ENCODE measurements at places on chromosomes 12 and 14. TPM values are rescaled to one million over a fixed set of nuclear protein-coding genes. Genes with fewer than 3 reads are reported as not detected.
A peak's percentile ranks its signal among the peaks of the same experiment; 100 is the strongest.

DNA sequence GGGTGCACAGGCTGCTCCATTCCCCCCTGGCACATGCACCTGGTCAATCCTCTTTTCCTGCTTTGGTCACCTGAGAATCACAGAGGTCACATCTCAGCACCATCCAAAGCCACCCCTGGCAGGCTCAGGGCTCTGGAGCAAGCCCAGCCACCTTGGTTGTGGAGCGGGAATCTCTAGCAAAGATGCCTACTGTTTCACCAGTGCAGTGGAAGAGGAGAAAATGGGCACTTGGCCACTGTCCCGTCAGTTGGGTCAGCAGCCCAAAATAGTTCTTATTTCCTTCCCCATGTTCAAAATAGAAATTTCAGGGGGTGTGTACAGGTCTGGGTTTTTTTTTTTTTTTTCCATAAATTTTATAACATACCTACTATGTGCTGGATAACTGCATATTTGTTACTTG, 18.3 kb downstream of the RTL1 start:
- DNase-seq: no peak

DNA sequence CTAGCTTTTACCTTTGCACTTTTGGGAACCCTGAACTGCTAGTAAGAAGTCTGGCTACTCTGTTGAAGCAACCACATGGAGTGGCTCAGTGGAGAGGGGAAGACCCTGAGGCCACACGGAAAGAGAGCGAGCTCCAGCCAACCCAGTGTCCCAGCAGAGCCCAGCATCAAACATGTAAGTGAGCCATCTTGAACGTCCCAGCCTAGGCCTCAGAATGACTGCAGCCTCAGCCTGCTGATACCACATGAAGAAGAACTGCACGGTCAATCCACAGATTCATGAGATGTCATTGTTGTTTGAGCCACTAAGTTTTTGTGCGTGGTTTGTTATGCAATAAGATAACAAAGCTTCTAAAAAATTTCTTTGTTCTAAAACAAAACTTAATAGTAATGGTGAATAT, 40.2 kb downstream of the TFCP2 start:
- no peak for DNase-seq

The CCDC175 gene
- total RNA-seq: not detected

- no peak for DNase-seq
Observed at GRCh38 chr12:57230381-57231155, 1.1 kb downstream of the SHMT2 start.

- DNase-seq: no peak
Observed at GRCh38 chr14:73325630-73326299, 88.5 kb downstream of the PAPLN start.

DNA sequence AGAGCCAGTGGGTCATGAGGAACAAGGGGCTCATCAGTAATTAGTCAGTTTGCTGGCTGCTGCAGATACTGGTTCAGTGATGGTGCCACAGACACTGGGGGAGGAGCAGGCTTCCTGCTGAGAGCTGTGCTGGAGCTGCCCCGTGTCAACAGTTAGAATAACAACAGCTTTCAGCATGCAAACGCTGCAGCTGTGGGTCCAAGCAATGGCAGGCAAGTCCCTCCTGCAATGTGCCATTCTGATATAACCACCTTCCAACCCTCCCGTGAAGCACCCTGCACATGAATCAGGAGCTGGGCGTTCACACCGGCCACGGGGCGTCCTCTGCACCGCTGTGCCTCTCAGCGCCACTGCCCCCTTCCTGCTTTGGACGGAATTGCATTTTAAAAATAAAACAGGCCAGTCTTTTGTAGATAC, 258.4 kb upstream of the SFSWAP start:
- no peak for DNase-seq

DNA sequence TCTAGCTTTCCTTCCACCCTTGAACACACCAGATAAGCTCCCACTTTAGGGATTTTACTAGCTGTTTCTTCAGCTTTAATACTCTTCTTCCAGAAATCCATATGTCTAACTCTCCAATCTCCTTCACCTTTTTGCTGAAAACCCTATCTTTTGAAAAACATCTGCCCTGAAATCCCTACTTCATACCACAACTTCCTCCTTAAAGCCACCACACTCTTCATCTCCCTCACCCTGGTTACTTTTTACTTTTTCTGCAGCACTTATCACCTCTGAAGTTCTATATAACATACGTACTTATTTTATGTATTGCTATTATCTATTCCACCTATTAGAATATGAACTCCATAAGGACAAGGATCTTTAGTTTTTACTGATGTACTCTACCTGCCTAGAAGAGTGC, 28.6 kb upstream of the PTPRQ start:
- DNase-seq: no peak

DNA sequence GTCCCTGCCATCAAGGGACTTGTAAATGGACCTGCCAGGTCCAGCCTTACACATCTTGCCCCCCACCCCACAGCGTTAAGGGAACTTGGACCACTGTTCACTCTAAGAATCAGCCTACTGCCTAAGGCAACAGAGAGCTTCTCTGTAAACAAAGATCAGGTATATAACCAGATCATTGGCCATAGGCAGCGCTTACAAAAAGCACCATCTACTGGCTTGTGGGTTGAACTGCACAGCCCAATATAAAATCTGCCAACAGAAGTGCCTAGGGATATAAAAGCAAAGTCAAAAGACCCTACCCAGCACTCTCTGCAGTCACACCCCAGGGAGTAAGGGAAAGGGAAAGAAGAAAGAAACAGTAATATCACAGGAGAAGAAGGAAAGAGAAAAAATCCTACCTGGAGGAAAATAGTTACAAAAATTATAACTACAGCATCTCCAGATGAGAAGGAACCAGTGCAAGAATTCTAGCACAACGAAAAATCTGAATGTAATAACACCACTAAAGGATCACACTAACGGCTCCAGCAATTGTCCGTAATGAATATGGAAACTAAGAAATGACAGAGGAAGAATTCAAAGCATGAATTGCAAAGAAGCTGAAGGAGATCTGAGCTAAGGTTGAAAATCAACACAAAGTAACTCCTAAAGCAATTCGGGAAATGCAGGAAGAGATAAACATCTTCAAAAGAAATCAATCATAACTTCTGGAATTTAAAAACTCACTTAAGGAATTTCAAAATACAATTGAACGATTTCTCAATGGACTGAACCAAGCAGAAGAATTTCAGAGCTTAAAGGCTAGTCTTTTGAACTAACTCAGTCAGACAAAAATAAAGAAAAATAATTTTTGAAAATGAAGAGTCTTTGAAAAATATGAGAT, 95.2 kb upstream of the PCED1B start:
- DNase-seq: no peak

The CCDC88C gene
- total RNA-seq: 23.2 TPM

The RTL1 gene
- not detected for total RNA-seq

GRCh38 chr14:68666899-68667298, 126.0 kb downstream of the ZFP36L1 start:
- DNase-seq: no peak

GRCh38 chr12:31230004-31230403, 95.9 kb downstream of the SINHCAF start:
- DNase-seq: no peak

The ATG101 gene
- total RNA-seq: 54.7 TPM

GRCh38 chr12:62738616-62739015, 196.3 kb downstream of the PPM1H start:
- no peak for DNase-seq

DNA sequence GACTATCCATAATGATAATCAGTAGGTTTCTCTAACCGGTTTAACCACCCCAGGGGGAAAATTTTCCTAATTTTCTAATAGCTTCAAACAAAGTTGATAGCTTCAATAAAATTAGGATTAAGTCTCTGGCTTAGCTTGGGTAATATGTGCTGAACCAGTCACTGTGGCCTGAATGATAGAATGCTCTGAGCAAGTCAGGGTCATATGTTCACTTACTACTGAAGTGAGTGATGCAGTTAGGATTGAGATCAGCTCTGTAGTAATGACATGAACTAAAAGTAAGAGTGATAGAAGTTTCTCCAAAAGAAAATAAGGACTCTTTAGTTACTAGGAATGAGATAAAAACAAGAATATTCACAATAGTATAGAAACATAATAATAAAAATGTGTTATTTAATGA, 32.6 kb downstream of the ETNK1 start:
- DNase-seq: no peak

The CABP1 gene
- 0.32 TPM for total RNA-seq

The SLC41A2 gene
- total RNA-seq: 0.61 TPM

DNA sequence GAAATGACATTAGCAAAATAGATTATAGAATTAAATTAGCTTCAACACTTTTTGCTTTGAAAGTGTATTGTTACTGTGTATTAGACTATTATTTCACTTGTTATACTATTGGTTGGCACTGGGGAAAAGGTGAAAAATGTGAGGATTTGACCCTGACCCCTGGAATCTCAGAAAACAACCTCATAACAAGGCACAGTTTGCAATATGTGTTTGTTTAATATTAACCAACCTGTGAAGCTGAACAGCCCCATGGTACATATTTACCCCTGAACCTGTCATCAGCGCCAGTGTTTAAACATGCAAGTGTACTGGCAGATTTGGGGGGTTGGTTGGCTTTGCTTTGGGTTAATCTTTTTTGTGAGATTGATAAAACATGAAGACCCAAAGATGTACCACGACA, 11.7 kb downstream of the SLC38A4 start:
- DNase-seq: no peak

GRCh38 chr12:48489012-48489411, 6.7 kb downstream of the C12orf54 start:
- no peak for DNase-seq

The OTOGL gene
- 0.57 TPM for total RNA-seq

The METTL1 gene
- 10.1 TPM for total RNA-seq

GRCh38 chr14:76057914-76058313, 72.4 kb downstream of the IFT43 start:
- DNase-seq: no peak

GRCh38 chr14:91415794-91416743, 1.6 kb downstream of the CCDC88C start:
- DNase-seq: peak; percentile 13

DNA sequence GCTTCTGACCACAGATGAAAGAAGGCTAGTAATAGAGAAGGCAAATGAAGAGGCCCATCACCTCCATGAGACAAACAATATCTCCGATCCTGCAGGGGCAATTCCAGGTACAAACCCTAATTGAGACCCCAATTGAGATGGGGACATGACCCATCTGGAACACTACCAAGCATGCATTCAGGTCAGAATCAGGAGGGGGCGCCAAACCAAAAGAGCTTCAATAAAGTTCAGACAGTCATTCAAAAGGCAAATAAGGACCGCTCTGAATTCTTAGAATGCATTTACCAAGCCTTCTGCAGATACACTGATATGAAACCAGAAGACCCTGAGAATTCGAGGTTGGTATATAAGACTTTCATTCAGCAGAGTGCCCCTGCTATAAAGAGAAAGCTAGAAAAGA, 10.2 kb upstream of the EDDM3B start:
- DNase-seq: no peak

- no peak for DNase-seq
Observed at GRCh38 chr12:75634244-75635222, 123.1 kb upstream of the KRR1 start.

DNA sequence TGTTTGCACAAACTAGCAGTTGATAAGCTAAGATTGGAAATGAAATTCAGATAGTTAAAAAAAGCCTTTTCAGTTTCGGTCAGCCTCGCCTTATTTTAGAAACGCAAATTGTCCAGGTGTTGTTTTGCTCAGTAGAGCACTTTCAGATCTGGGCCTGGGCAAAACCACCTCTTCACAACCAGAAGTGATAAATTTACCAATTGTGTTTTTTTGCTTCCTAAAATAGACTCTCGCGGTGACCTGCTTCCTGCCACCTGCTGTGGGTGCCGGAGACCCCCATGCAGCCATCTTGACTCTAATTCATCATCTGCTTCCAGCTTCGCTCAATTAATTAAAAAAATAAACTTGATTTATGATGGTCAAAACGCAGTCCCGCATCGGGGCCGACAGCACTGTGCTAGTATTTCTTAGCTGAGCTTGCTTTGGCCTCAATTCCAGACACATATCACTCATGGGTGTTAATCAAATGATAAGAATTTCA, 335.6 kb downstream of the TMEM121 start:
- no peak for DNase-seq

- no peak for DNase-seq
Observed at GRCh38 chr12:76183459-76184186, 99.1 kb upstream of the NAP1L1 start.

GRCh38 chr12:31322801-31323207, 3.1 kb downstream of the SINHCAF start:
- no peak for DNase-seq

GRCh38 chr12:120710805-120711296, 593 bp downstream of the UNC119B start:
- DNase-seq: no peak

DNA sequence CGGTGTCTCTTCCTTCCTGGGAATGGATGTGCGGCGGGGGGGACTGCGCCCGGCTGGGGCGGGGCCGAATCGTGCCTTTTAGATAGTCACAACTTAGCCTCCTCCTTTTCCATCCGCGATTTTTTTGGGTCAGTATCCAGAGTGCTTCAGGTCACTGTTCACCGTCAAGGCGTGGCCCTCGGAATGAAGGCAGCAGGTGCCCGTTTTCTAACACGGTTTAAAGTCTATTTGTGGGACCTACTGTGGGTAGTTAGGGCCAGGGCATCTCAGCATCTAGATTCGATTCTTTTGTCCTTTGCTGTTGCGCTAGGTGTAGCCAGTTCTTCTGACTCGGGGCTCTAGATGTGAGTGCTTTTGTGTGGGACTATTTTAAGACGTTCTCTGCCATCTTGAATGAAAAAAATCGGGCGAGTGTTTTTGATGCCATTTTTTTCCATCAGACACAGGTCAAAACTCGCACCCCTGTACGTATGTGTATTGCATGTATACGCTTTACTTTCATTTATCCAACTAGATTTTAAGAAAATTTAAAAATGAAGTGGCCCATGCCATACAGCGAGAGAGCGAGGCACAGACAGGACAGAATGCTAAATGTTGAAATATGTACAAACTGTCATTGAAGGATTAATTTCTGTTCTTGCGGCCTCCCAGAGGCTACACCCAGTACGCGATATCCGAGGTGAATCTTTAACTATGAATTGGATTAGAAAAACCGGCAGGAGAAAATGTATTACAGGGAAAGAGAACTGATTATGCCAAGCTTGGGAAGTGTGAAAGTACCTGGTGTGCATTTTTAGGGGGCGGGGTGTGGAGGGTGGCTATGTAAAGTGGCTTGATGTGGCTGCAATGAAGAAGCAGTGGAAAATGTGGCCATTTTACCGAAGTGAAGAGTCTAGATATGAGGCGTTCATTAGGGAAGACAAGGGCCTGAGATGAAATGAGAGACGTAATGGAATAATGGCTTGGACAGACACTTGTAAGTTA, 835 bp downstream of the VEZT start:
- no peak for DNase-seq

DNA sequence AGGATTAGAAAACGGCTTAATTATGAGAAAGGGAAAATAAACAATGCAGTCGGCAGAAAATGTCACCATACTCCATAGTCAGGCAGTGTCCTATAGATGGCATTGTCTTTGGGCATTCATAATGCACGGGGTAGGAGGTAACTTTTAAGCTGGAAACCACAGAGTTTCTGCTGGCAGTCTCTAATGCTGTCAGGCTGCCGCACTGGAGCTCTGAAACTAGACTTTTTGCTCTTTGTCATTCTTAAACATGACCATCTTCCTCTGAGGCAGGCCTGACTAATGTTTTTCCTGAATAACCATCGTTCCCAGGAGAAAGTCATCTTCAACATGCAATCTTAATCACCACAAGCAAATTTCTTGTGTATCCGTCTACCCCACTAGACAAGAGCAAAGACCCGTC, 108.8 kb downstream of the ETNK1 start:
- no peak for DNase-seq
